AG04449 (cell line): ENCODE measurements at places on chromosomes 4 and X.

- no peak for DNase-seq
These were observed at the start of gene SOWAHB for GRCh38 chr4:76897536-76898384. Gene SOWAHB (minus strand): TSS chr4:76898144. CDS start chr4:76897849, 295 bp downstream.

DNA sequence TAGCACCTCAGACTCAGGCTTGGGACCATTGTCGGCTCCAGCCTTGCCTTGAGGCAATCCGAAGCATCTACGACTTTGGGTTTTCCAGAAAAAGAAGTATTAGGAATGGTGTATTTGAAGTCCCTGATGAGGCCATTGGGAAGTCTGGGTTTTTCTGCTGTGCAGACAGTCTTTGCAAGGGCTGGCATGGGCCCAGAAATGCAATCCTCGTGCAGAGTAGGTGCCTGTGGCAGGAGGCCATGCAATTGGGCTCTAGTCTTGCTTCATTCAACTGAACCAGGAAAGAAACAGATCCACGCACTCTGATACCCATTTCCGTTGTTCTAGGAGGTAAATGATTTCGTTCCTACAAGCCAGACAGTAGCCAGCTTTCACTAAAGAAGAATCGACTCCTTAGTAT lies 12.4 kb downstream of the ZFP92 start:
- DNase-seq, result no peak

DNA sequence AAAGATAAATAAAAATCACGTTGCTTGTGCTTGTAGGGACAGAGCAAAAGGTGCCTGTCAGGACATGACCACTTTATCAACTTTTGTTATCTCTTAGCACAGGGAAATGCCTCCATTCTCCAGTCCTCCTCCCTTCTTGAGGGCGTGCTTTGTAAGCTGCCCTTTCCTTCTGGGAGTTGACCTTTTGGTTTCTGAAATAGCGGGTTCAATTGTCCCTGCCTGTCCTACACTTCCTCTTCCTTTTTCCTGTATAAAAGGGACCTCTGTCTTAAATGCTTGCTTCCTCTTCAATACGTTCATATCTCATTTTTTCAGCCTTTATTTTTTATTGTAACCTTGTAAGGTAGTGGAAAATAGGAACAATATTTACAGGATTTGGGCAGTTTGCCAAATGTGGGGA lies 153.5 kb downstream of the SH3BGRL start:
- no peak for DNase-seq

DNA sequence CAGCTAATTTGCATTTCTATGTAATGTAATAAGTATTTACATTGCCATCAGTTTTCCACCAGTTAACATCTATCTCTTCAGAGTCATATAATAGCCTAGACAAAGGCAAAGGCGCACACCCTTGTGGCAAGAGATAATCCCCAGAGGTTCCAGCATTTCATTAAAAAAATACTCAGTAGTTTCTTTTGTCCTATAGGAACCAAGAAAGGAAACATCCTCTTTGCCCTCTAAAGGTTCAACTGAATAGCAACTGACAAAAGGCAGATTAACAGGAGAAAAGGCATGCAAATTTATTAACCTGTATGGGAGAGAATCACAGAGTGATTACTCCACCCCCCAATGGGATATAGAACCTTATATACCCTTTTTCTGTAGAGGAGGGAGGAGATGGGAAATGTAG lies 48.4 kb downstream of the MAGEB17 start:
- no peak for DNase-seq

GRCh38 chr4:128456171-128456570 lies 168.6 kb upstream of the PGRMC2 start:
- DNase-seq, result no peak

GRCh38 chr4:79298484-79298883 lies 27.4 kb downstream of the NAA11 start:
- DNase-seq, result no peak

- DNase-seq, result no peak
These were observed 153.3 kb downstream of the BCOR start for GRCh38 chrX:39944416-39944815.
